GM13977 (cell line): ENCODE measurements at places on chromosomes 4 and X.

- no peak for DNase-seq
These were observed 45.7 kb upstream of the GATB start for GRCh38 chr4:151806511-151806927.

GRCh38 chr4:183714626-183715025 is 55.5 kb downstream of the TRAPPC11 start:
- no peak for DNase-seq

GRCh38 chrX:153381684-153382532 is 19.2 kb downstream of the PNMA6E start:
- DNase-seq = no peak

DNA sequence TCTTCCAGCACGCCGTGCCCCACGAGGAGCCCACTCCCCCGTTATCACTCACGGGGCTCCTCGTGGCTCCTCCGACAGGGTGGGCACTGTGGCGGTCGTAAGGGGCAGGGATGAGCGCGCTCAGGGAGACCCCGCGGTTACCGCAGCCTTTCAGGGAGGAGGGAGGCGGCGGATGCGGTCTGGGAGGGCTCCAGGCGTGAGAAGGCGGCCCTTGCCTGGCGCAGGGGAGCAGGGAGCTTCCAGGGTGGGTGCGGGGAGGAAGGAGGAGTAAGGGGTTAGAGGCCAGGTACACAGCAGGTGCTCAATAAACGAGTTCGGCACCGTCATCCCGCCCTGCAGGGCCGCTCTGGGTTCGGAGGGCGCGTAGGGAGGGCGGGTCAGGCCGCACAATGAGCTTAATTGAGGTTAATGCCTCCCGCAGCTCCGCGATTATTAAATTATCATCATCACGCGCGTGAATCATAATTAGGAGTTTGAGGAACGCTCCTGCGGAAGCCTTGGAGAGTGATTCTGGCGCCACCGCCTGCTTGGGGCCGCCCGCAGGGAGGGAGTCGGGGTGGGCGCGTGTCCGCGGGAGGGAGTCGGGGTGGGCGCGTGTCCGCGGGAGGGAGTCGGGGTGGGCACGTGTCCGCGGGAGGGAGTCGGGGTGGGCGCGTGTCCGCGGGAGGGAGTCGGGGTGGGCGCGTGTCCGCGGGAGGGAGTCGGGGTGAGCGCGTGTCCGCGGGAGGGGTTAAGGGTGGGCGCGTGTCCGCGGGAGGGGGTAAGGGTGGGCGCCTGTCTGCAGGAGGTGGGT is 7.6 kb upstream of the NKX1-1 start:
- no peak for DNase-seq

GRCh38 chrX:101977106-101977505 is 45.3 kb upstream of the ZMAT1 start:
- no peak for DNase-seq

GRCh38 chr4:63757929-63758328 is 651.3 kb downstream of the TECRL start:
- no peak for DNase-seq

DNA sequence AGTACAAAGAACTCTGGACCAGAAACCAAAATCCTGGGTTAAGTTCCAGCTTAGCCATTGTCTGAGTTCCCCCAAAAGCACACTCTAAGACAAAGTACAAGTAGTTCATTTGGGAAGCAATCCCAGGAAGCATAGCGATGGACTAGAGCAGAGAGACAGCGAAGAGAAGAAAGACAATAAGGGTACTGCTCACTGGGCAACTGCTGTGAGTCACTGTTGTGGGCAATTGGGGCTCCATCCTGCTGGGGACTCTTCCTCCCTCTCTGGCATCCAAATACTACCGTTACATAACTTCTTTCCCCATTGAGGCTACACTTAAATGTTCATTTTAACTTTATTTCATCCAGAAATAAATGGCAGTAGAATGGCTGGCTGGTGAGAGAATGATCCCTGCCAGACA is 14.1 kb downstream of the SRPX start:
- no peak for DNase-seq

- DNase-seq = no peak
These were observed 178.7 kb upstream of the EMCN start for GRCh38 chr4:100696531-100696930.

DNA sequence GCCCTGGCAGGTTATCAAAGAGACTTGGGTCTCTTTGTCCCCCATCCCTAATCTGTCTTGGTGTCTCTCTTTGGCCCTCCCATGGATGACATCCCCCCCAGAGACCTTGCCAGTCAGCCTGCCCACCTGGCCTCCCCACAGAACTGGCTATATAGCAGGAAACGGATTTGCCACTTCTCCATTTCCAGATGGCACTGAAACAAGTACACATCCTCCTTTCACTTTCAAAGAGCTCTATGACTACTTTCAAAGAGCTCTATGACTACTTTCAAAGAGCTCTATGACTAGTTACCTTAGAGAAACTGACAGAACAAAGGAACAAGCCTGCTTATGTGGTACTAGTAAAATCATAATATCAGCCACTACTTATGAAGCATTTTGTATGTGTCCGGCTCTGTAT is 175.3 kb downstream of the MAML3 start:
- peak; percentile 48 for DNase-seq

DNA sequence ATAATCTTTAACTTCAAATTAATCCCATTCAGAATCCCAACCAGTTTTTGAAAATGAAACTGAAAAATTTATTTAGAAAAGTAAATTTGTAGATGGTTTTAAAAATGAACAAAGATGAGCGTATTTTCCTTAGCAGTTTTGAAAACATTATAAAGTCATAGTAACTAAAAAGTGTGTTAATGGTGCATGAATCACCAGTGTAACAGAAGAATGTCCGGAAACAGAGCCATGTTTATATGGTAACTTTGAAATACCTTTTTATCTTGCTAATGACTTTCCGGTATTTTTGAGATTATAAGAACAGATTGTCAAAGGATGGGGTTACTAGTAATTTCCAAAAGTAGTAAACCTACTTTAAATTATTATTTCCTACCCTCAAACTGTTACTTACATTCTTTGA is 145.9 kb downstream of the IRS4 start:
- no peak for DNase-seq

DNA sequence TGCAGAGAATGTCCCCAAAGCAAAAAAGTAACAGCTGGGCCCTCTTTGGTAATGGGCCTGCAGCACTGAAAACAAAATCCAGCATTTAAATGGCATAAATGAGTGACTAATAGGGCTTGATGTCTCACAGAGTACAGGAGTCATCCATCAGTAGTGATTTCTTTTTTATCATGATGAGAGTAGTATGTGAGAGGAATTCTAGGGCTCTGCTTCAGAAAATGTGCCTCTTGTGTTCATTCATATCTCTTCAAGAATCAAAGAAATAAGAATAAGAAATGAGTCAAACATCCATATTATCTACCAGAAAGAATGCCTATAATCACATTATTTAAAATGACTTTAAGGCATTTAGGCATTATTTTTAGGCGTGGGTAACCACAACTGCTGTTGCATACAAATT is 792.9 kb upstream of the HTR2C start:
- no peak for DNase-seq

- DNase-seq = peak; percentile 16
These were observed 797 bp downstream of the CD99L2 start for GRCh38 chrX:150897421-150898320.

DNA sequence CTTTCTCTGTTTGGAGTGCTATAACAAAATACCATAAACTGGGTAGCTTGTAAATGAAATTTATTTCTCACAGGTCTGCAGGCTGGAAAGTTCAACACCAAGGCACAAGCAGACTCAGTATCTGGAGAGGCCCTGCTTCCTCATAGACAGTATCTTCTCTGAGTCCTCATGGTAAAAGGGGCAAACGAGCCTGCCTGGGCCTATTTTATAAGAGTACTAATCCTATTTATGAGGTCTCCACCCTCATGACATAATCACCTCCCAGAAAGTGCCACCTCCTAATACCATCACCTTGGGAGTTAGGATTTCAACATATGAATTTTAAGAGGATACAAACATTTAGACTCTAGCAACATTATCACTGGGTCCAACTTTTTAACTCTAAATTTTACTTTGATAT is 200.3 kb downstream of the STPG2 start:
- DNase-seq = no peak

DNA sequence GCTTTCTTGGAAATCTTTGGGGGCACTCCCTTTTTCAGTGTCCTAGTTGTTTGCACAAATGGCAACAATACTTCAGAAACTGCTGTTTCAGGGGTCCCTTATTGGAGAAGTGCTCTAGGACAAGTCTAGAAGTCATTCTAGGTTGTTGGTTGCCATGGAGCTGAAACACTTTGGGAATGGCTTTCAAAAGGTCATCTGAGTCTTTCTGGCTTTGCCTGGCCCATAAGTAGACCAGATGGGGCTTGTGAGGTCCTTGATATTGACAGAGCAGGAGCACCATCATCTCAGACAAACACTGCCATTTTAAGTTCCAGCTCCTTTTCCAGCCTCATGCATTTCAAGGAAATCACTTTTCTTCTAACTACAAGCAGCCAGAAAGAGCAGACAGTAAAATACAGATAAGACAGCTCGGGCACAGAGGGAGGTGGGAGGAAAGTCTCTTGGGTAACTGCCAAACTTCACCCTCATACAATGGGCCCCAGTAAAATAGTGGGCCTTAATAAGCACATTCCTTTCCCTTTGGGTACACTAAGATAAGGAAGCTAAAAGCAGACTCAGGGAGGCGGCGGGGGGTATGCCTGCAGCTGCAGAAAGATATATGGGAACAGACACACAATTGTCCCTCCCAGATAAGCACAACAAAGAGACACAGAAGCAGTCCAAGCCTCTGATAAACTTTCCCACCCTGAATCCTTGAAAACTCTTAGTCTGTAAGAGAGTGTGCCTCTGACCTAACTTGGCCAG is 8.5 kb upstream of the NXF3 start:
- no peak for DNase-seq

DNA sequence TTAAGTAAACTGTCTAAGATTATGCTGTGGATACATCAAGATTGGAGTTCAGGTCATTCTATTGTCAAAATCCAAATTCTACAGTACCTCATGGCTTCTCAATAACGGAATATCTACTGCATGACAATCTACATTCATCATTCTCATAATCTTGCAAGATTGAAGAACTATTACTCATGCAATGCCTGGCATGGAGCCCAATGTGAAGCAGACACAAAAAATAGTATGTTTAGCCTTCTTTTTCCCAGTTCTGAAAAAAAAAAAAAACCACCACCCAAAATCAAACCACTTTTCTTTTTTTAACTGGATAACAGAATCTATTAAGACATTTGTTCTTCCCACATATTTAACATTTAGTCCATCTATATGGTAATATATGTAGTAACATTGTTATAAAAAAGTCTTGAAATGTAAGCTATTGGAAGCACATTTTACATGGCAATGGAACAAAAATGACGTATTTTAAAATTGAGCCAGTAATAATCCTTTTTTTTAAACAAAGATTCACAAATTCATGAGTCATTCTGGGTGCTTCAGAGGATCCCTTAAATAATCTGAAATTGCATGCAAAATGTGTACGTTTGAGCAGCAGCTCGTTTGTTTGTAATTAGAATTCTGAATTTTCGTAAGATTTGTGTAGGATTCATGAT is 232.2 kb upstream of the FMR1 start:
- DNase-seq = no peak

DNA sequence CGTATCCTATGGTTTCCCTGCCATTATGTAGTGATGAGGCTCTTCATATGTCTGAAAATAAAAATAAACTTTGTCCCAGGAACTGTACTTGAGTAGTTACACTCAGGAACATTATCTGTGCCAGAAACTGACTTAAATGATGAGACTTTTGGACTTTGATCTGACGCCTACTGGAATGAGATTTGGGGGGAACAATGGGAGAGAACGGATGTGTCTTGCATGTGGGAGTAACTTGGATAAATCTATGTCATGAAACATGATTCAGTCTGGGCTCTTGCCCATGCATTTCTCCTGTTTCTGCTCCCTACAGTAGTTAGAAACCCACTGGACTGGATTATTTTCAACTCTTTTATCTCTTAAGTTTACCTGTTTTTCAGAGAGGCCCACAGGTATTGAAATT is 2351.4 kb downstream of the PCDH7 start:
- DNase-seq = no peak

GRCh38 chr4:74223801-74224200 is 65.9 kb downstream of the MTHFD2L start:
- no peak for DNase-seq

- no peak for DNase-seq
These were observed 137.1 kb downstream of the MID1 start for GRCh38 chrX:10483191-10483831.

- no peak for DNase-seq
These were observed 14.2 kb upstream of the PJA1 start for GRCh38 chrX:69179380-69179911.

GRCh38 chrX:11374570-11374969 is 81.4 kb downstream of the AMELX start:
- no peak for DNase-seq

DNA sequence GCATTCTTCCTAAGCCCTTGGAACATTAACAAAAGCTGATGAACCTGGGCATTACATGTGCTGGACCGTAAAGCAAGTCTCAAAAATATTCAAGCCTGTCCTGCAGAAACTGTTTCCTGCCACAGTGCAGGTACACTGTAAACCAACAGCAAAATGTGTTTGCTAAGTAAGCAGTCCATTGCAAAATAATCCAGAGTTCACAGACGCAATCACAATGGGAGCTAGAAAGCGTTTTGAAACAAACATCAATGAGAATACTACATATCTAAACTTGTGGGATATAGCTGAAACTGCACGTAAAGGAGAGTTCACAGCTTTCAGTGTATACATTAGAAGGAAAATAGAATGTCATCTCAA is 61.6 kb downstream of the RGS12 start:
- DNase-seq = no peak

GRCh38 chrX:69555481-69556041 is 51.4 kb downstream of the NALF2 start:
- DNase-seq = no peak

DNA sequence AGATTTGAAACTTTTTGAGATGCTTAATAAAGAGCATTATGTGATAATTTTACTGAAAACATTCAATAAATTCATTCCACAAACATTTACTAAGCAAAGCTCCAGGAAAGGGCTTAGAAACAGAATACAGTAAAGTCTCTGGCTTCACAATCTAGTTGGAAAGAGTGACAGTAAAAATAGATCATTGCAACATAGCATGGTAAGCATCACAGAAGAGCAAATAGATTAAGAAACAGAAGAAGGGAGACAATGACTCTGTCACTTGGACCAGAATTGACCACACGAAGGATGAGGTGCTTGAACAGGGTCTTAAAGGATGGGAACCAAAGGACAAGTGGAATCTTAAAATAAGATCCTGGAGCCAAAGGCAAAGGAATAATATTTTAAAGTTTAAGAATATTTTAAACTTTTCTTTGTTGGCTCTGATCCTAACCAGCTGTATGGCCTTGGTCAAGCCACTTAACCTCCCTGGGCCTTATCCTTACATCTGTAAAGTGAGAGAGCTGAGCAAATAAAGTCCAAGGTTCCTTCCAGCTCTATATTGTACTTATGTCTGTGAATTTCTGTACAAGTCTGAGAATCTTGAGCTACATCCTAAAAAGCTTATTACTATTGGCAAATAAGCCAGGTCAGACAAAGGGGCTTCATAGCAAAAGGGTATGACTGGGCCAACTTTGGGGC is 33.9 kb downstream of the SEC24D start:
- DNase-seq = no peak

GRCh38 chr4:88104902-88105610 is 53.4 kb downstream of the ABCG2 start:
- no peak for DNase-seq

GRCh38 chr4:142565771-142566170 is 280.3 kb downstream of the INPP4B start:
- DNase-seq = no peak
